HTR-8/SVneo (cell line): ENCODE measurements at places on chromosomes 12 and 14.

DNA sequence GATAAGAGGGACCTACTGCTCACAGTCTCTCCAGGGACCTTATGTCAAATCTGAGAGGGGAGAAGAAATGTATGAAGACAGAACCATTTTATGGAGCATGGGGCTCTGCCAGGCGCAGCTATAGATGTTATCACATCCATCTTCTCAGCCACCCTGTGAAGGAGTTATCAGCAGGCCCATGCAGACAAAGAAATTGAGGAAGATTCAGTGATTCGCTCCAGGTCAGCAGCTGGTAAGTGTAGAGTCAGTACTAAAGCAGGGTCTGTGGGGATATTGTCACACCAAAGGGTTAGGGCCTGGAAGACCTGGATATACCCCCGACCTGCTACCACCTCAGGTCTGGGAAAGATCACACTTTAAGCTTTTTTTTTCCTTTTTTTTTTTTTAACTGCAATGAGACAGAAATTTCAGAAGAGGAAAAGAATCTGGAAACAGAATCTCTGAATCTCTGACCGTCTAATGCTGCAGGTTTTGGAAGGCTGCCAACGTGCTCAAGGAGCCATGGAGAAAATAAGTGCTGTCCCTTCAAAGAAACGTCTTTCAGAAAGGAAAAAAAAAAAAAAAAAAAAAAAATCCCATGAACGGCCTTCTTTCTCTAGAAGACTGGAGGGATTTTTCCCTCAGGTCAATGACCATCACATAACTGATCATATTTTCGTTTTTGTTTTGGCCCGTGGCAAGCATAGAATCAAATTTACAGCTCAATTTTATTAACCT lies 73.3 kb upstream of the PLEKHG7 start:
- DNase-seq = no peak

- DNase-seq = peak; percentile 9
Observed at GRCh38 chr12:107448198-107448597, 237.4 kb upstream of the PWP1 start.

DNA sequence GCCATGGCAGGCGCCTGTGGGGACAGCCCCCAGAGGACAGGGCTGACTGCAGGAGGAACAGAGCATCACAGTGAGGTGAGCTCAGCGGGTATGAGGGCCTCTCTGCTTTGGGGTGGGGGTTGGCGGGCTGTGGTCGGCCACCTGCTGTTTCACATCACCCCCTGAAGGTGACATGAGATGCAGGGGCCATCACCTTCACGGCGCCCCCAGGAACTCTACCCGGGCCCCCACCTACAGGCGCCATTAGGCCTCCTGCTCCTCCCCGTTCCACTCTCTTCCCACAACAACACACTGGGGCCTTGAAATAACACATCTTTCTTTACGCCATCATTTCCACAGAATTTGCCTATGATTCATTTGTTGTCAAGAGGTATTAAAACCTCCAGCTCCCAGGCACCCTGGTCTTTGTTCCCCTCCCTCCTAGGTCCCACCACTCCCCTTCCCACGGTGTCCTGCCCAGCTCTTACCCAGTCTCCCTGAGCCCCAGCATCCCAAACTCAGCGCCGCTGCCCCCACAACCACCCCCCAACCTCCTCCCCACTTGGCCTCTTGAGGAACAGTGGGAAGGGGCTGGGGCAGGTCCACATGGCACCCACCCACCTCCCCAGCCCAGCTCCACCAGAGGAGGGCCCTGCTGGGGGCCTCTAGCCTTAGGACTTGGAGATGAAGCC lies 12.7 kb upstream of the HDAC7 start:
- DNase-seq = no peak

DNA sequence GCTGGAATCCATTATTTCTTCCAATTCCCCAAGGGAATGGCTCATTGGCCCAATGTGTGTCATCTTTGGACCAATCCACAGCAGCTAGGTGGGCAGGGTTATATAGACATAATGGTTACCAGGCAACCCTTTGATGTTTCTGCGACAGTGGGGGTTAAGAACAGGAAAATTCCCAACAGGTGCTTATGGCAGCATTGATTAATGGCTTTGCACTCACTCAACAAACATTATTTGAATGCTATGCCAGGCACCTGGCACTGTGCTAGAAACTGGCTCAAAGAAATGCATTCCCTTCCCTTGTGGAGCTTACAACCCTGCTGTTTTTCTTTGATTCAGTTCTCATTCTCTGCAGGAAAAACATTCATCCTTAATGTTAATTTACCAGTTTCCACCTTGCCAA lies 1221.0 kb downstream of the AACS start:
- no peak for DNase-seq

DNA sequence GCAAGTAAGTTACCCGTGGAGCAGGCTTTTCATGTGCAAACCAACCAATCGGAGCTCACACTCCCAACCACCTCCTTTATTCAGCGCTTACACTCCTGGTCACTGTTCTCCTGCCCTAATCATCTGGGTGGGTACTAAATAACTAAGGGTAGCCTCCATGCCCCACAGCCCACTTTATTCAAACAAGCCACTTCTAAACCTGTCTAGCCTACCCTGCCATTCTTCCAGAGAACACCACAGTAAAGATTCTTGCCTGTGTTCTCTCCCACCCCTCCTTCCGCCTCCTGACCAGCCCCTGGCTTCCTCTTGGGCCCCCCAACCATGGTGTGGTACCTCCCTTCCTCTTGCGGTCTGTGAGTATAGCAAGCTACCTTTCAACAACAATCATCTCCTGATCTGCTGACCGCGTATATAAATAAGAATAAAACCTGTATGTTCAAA lies 581.9 kb downstream of the VRK1 start:
- DNase-seq = no peak

DNA sequence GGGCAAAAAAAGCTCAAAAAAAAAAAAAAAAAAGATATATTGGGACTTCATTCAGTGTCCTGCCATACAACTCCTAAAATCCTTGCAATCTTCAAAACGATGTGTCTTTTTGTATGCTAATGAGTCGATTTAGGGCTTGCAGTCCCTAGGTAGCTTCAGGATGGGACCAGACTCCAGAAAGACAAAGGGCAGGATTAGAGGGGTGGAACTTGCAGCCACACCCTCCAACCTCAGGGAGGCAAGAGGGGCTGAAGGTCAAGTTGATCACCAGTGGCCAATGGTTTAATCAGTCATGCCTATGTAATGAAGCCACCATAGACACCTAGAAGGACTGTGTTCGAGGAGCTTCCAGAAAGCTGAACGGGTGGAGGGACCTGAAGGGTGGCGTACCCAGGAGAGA lies 29.3 kb downstream of the TEAD4 start:
- no peak for DNase-seq
